ENCODE measurements at places on chromosomes 11 and 22.

DNA sequence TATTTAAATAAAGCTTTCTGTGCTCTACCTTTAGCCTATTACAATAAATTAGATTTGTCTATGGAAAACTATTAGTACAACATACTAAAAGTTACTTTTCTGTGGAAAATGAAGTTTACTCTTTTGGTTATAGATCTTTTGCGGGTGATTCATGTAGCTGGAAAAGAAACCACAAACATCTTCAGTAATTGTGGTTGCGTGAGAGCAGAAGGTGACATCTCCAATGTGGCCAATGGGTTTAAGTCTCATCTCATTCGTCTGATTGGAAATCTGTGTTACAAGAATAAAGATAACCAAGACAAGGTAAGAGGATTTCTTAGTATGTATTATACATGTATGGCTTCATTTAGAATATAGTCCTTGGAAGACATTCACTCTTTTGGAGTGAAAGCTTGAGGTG is 68.6 kb downstream of the ATXN10 start:
- DNase-seq, result no peak

DNA sequence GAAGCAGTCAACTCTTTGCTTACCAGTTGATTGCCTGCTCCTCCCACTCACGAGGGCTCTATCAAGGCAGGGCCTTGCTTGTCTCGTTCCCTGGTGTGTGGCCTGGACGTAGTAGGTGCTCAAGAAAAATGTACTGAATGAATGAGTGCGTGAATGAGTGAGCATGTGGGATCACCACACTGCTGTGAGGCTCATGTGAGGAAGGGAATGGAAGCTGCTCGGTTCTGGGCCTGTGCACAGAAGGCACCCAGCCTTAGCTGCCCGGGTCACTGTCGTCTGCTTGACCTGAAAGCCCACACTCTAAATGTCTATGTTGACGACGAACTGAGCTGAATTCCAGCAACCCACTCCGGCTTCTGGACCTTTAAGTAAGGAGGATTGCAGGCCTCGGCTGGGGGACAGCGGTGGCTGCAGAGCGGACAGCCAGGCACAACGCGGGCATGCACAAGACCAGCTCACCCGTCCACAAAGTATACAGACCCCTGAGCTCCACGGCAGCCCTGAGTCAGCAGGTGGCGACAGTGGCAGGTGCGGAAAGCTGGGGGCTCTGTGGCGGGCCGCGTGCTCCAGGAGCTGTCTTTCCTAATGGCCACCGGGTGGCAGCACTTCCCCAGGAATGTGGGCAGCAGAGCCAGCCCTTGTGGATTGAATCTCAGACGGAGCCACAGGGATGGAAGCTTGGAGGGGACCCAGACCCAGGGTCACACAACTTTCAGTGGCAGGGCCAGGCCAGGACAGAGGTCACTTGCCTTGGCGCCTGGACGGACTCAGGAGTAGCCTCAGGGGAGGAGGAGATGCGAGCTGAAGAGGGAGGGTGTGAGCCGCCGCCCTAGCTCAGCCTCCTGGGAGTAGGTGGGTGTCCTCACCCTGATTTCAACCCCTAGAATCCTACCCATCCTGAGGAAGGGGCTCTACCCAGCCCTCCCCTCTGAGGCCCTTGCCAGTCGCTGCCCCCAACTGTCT is 5.0 kb upstream of the PICK1 start:
- peak; percentile 63 for DNase-seq

DNA sequence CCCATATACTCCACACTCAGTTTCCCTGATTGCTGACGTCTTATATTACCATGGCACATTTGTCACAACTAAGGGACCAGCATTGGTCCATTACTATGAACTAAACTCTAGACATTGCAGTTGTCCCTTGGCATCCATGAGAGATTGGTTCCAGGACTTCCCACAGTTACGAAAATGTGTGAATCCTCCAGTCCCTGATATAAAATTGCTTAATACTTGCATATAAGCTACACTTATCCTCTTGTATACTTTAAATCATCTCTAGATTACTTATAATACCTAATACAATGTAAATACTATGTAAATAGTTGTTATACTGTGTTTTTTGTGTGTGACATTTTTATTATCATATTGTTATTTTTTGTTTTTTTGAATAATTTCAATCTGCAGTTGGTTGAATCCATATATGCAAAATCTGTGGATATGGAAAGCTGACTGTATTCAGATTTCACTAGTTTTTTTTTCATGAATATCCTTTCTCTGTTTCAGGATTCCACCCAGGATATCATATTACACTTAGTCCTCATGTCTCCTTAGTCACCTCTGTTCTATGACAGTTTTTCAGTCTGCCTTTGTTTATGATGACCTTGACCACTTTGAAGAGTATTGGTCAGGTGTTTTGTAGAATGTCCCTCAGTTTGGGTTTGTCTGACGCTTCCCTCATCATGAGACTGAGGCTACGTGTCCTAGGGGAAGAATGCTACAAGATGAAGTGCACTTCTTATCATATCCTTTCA is 55.3 kb downstream of the INSC start:
- peak; percentile 56 for DNase-seq

DNA sequence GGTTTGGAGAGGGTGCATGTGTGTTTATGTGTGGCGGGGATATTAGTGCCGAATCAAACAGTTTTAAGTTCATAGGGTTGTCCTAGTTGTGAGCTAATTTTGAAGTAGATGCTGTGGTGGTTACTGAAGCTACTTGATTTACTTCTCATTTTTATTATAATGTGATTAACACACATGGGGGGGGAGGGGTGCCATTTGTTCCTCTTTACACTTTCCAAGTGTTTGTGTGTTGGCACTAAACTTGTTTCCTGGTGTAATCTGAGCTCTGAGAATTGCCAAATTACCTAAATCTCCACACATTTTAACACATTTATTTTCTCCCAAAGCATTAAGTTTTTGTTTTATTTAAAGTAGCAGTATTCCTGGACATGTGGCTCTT is 60.1 kb downstream of the ZNRF3 start:
- no peak for DNase-seq

DNA sequence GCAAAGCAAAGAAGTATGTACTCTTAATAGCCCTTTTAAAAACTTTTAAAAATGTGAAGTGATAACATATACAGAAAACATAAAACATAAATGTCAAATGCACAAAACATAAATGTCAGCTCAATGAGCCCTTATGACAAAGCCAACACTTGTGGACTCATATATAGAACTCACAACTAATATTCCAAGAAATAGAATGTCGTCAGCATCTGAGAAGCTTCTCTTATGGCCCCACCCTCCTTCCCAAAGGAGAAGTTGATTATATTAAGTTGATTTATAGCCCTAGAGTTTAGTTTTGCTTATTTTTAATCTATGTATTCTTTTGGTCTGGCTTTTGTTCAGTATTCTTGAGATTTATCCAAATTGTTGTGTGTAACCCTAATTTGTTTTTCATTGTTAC is 13.8 kb downstream of the NEU3 start:
- no peak for DNase-seq

GRCh38 chr11:76291576-76292526 is 85.5 kb upstream of the WNT11 start:
- no peak for DNase-seq

DNA sequence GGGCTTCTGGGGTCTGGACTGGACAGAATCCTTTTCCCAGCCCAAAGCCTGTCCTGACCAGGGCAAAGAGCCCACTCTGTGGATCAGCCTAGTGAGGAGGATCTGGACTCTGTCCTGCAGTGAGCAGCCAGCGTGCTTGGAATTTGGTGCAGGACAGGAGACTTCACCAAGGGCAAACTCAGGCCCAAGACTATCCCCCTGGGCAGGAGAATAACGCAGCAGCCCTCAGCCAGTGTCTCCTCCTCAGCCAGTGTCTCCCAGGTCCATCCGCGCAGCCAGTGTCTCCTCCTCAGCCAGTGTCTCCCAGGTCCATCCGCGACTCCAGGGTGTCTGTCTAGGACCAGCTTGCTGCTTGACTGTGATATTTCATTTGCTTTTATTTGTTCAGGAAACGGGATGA is 1334.0 kb downstream of the TBC1D22A start:
- DNase-seq, result no peak

- no peak for DNase-seq
Measured at GRCh38 chr11:73143126-73143838, 1.2 kb upstream of the FCHSD2 start.

DNA sequence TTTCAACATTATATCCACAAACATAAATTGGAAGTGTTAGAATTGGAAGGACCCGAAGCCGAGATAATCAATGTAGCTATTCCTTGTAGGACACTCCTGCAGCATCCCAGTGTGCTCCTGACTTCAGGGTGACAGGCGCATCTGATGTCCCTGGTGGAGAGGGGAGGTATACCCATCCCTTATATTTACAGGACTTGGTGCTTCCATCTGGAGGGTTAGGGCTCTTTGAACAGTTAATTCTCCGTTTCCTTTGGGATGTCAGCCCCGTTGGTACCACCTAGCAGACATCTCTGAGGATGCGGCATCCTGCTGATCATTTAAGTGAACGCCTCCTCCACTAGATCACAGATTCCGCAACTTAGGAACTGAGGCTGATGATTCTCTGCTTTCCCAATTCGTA is 451.3 kb downstream of the OPCML start:
- no peak for DNase-seq

GRCh38 chr11:75063741-75064314 is 32.8 kb downstream of the OR2AT4 start:
- peak; percentile 67 for DNase-seq

DNA sequence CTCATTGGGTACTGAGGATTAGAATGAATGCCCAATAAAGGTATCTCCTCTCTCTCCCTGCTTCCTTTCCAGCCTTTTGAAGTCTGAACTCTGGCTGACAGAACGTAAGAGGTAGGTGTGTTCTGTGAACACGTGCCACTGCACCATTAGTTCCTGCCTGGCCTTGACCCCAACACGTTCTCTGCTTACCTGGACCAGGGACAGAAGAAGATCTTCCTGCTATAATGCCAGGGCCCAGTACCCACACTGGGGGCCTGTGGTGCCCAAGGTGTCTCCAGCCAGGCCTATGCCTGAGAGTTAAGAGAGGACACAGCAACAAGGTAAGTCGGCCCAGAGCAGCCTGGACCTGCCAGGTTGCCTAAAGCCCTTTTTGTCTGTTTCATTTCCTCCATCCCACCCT is 147.7 kb upstream of the TIMP3 start:
- no peak for DNase-seq

DNA sequence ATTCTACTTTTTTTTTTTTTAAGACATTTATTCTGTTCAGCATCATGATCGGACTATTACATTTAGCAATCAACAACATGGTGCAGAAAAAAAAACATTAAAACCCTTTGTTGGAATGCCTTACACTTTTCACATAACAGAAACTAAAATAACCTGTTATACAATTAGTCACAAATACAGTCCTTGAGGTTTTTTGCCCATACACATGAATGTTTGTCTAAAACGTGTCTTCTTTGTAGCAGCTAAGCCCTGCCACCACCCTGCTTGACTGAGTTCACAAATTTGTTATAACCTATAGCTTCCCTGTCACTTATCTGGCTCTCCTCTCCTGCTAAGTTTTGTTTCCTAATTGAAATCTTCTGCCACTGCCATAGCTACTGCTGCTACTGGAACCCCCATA is 75.4 kb upstream of the ARHGAP20 start:
- no peak for DNase-seq

DNA sequence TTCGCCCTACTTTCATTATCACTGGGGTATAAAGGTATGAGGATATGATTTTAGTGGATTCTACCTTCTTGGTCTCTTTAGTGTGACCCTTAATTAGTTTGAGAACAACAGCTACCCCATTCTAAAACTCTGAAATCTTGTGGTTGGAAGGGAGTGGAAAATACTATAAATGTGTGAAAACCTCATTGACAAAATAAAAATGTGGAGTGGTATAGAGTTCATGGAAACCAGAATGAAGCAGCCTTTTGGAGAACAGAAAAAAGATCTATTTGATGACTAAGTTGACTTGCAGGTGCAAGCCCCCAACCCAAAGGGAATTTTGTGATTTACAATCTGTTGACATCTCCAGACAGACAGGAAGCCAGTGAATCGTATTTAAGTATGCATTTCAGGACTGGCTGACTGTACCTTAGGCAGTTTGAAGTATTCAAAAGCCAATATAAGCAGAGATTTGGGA is 75.8 kb downstream of the GAS2 start:
- DNase-seq, result no peak

- no peak for DNase-seq
Measured at GRCh38 chr11:43694477-43694876, 13.9 kb downstream of the HSD17B12 start.

GRCh38 chr11:116057000-116057399 is 552.8 kb upstream of the CADM1 start:
- no peak for DNase-seq

DNA sequence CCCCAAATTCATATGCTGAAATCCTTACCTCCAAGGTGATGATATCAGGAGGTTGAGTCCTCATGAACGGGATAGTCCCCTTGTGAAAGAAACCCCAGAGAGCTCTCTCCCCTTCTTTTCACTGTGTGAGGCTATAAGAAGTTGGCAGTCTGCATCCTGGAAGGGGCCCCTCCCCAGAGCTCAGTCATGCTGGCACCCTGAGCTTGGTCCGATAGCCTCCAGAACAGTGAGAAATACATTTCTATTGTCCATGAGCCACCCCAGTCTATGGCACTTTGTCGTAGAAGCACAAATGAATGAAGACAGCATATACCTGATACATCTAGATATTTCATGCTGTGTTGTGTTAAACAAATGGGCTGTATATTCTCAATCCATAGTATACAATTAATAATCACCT is 81.1 kb upstream of the CRTAM start:
- DNase-seq, result no peak

GRCh38 chr11:4511282-4512245 is 29.1 kb downstream of the OR52K1 start:
- DNase-seq, result no peak

- DNase-seq, result no peak
Measured at GRCh38 chr22:28360939-28361338, 318.7 kb downstream of the TTC28 start.

Measured in fibroblast of mammary gland (primary cell).